NCI-H1092 (cell line): ENCODE measurements at places on chromosomes 7 and 10.
A peak's percentile ranks its signal among the peaks of the same experiment; 100 is the strongest.

- DNase-seq = no peak
Measured at GRCh38 chr10:93912444-93912843, 18.7 kb downstream of the SLC35G1 start.

DNA sequence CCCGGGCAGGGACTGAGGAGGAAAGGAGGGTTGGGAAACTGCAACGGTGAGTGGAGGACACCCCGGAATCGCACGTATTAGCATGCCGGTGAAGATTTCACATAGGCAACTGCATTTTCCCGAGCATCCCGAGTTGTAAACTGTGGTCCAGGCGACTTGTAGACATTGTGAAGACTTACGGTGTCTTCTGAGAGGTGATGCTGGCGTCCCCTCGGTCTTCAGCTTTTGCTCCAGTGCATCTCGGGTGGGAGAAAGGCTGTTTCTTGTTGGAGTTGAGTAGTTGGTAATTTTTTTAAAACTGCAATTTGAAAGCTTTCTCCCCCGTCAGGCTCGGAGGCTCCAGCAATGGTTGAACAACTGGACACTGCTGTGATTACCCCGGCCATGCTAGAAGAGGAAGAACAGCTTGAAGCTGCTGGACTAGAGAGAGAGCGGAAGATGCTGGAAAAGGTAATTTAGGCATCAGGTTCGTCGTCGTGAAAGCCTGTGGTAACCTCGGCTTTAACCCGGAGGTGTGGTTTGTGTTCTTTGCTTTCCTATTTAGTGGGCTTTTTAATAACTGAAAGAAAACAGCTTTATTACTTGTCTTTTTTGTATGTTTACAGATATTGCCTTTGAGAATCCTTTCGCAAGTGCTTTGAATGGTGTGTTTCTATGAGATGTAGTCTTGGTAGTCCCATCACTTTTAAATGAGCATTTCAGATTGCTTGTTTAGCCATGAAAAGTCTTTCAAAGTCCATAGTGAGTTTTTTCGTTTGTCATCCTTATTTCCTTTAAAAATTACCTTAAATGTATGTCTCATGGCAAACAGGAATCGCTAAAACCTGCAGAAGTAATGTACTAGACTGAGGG is 687 bp downstream of the HELLS start:
- DNase-seq = peak; percentile 3

DNA sequence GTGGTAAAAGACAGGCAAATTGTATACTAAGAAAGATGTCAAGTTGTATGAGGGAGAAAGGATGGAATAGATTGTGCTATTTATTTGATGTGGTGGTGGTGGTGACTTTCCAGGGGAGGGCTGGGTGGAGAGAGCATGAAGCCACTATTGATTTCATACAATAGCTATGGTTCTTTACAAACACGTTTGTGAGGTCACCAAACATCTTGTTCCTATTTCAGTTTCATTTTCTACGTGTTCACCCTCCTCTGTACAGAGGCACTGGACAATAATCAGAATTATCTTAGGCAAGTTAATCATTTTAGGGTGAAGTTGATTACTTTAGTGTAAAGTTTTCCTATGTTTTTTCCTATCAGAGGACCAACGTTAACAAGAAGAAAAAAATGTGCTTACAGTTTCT is 10.3 kb upstream of the CNTNAP2 start:
- DNase-seq = no peak

GRCh38 chr10:43846968-43847367 is 198.3 kb upstream of the ZNF32 start:
- no peak for DNase-seq

- DNase-seq = no peak
Measured at GRCh38 chr7:143495851-143496250, 18.2 kb downstream of the TAS2R41 start.

DNA sequence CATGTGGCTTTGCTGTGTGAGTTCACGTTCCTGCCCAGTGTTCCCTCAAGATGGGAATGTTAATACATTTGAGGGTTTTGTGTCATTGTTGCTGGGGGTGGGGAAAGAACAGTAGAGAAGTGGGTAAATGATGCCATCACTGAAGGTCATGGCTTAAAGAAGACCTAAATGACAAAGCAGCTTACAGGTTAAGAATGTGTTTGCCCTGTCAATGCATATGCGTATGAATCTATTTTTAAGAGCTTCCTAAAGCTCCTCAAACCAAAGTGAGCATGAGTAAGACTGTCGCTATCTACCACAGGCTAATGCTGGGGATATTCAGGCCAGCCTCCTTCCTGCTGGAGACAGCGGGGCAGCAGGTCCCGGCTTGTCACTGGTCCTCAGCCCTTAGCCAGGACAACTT is 162.9 kb downstream of the CREB5 start:
- no peak for DNase-seq

- DNase-seq = no peak
Measured at GRCh38 chr10:43879742-43880141, 231.1 kb upstream of the ZNF32 start.

GRCh38 chr10:31698181-31698830 is 230.3 kb downstream of the ARHGAP12 start:
- no peak for DNase-seq

DNA sequence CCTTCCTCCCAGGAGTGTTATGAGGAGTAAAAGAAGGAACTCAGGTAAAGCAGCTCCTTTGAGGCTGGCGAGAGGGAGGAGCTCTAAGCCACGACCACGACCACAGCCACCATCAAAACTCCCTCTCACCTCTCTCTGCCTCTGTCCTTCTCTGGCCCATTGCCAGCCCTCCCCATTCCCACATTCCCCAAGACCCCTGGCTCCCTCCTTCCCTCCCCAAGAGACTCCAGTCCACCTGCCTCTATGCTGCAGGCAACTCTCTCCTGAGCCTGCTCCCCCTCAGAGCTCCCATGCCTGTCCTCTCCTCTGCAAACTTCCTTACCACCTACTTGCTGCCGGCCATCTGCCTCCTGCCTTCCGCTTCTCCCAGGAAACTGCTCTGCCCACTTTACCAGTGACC is 9.5 kb downstream of the SLIT1 start:
- DNase-seq = no peak

- no peak for DNase-seq
Measured at GRCh38 chr10:42995537-42995936, 81.3 kb upstream of the RET start.

GRCh38 chr10:80976658-80977057 is 439.0 kb downstream of the SH2D4B start:
- DNase-seq = no peak
